ENCODE measurements at places on chromosomes 7 and 10.

DNA sequence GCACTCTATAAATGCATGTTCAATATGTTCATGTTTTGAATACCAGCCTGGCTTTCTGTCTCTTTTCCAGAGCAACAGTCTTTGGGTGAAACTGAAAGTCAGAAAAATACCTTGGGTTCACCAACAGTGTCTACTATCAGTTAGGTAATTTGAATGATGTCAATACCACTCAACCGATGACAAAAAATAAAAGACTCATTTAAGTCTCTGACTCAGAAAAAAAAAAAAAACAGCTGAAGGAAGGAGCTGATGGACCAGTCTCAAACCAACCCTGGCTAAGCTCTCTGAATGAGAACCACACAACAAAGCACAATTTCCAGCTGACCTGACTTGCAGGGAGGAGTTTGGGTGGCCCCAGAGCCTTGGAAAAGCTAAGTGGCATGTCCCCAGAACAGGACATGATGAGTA lies 42.5 kb downstream of the ABLIM1 start:
- no peak for DNase-seq

GRCh38 chr10:127012071-127012768 lies 107.0 kb downstream of the DOCK1 start:
- DNase-seq, result no peak

- DNase-seq, result no peak
Observed at GRCh38 chr7:141122736-141123135, 48.9 kb downstream of the TMEM178B start.

GRCh38 chr10:120938822-120939221 lies 87.7 kb downstream of the WDR11 start:
- DNase-seq, result no peak

DNA sequence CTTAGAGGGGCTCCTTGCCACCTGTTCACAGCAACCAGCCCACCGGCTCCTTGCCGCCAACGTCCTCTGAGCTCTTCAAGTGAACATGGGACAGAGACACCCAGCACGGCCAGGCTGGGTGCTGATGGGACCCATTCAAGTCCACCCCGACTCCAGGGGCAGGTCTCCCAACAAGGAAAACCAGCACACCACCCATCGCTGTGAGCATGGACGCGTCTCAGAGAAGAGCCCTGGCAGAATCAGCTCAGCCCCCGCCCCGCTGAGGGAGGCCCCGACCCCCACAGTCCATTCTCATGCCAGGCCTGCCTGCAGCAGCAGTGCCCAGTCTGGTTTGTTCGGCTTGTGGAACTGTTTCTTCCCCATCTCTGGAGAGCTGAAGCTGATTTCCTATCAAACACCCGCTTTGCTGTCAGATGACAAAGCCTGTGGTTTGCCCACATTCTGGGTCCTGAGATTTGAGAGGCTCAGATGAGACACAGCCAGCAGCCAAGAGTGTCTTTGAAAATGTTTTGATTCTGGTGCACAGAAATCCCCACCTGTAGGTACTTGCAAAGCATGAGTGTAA lies 216.6 kb downstream of the ZMYND11 start:
- peak; percentile 22 for DNase-seq

DNA sequence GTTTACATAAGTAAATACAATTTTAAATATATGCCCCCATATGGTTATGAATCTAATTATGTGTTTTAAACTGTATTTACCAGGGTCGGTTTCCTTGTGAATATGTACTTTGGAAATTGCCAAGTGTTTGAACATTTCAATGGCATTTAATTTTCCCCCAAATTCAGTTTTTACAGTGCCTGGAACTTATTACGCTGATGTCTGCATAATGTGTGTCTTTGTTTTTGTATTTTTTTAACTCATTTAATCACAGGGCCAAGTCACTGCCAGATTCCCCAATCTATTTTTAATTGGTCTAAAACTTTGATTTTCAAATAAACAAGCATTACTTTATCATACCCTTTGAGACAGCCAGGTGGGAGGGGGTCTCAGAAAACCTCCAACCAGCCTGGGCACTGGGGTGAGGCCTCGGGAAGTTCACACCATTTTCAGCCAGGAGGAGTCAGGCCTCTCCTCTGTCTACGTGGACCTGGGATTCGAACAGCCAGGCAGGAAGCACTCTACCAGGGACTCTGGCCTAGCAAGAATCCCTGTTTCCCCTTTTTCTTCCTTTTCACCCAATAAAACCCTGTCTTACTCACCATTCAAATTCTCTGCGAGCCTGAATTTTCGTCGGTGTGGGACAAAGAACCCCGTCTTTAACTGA lies 151.5 kb upstream of the COL1A2 start:
- no peak for DNase-seq

All from activated CD4-positive, alpha-beta T cell treated with anti-CD3 and anti-CD28 coated beads for 48 hours (primary cell).